MM.1S (cell line): ENCODE measurements at places on chromosomes 1 and 21.
A peak's percentile ranks its signal among the peaks of the same experiment; 100 is the strongest.

- DNase-seq, result no peak
These were observed 14.7 kb upstream of the MFSD2A start for GRCh38 chr1:39940253-39940652.

DNA sequence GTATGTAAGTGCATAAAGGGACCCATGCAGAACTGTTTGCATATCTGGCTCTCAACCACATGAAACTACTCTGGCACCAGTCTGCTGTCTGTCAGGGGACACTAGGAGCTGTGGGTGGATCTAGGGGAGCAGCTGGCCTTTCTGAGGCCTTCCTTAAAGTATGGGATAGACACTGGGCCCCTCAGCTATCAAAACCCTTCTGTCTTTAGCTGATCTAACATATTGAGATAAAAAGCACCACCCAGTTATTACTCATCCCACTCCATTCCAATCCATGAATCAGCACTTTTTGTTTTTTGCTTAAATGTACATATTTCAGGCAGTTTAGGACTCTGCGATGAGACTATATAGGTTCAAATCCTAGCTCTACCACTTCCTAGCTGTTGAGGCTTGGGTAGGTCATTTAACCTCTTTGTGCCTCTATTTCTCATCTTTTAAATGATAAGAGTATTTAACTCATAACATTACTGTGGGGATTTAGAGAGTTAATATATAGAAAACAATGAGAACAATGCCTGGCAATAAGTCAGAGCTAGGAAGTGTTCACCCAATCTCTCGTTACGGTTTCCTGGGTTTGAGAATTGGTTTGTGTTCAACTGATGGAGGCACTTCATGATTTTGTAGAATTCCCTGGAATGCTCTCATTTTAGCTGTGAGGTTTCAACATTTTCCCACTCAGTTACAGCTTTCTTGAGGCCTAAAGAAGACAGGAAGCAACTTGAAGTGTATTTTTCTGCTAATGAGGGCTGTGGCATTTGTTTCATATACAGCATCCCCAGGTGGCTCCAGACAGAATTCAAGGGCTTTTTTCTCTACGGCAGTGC lies 68.9 kb downstream of the LRIG2 start:
- DNase-seq, result peak; percentile 13

- no peak for DNase-seq
These were observed 351.0 kb upstream of the VAMP3 start for GRCh38 chr1:7420098-7420445.

DNA sequence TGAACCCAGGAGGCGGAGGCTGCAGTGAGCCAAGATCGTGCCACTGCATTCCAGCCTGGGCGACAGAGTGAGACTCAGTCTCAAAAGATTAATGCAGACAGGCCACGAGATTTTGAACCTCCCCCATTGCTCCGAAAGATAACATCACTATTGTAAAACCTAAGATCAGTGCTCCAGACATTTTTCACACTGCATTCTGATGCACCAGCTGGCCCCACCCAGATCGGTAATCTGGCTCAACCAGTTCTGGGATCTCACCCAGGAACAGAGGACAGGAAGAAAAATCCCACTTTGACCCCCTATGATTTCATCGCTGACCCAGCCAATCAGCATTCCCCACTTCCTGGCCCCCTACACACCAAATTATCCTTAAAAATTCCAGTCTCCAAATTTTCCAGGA lies 10.7 kb upstream of the CSRP1 start:
- DNase-seq, result no peak

DNA sequence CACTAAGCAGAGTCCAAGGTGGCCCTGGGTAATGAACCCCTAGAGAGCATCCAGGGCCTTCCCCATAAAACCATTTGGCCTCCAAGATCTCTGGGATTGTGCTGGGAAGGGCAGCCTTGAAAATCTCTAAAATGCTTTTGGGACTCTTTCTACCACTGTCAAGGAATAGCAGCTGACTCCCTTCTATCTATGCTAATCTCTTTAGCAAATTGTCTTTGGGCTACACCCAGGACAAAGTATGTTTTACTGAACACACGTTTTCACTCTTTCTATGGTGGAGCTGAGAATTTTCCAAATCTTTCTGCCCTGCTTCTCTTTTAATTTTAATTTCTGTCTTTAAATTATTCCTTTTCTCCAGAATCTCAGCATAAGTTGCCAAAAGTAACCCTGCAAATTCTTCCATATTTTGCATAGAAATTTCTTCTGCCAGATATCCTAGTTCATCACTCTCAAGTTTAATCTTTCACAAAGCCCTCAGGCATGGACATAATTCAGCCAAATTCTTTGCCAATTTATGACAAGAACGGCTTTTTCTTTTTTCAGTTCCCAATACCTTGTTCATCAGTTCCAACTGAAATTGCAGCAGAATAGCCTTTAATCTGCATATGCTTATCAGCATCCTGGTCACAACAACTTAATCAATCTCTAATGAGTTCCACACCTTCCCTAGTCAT lies 687.0 kb upstream of the ADGRL4 start:
- no peak for DNase-seq

GRCh38 chr1:2240270-2241156 lies 12.4 kb downstream of the SKI start:
- DNase-seq, result no peak

DNA sequence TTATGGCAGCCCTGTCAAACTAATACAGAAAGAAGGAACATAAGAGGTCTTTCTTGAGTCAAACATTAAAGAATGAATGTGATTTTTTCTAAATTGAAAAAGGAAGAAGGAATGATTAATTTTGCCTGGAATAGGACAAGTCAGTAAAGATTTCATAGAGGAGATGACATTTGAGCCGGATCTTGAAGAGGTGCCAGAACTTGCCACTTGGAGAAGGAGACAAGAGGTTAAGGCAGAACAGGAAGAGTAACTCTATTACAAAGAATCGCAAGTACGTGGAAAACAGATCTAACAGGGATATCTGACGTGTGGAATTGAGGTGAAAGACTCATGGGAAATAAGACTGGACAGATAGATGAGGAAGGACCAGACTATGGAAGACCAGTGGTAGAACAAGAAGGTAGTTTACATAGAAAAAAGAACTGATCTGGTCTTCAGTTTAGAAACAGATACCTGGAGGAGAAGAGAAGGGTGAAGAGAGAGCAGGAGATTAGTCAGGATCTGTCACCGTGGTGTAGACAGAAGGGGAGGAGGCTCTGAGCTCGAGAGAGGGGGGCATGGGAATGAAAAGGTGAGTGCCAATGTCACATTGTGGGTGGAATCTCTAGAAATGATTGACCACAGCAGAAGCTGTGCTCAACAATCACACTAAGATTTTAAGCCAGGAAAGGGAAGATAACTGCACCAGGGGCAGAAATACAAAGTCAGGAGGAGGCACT lies 32.5 kb downstream of the RHOU start:
- DNase-seq, result no peak

DNA sequence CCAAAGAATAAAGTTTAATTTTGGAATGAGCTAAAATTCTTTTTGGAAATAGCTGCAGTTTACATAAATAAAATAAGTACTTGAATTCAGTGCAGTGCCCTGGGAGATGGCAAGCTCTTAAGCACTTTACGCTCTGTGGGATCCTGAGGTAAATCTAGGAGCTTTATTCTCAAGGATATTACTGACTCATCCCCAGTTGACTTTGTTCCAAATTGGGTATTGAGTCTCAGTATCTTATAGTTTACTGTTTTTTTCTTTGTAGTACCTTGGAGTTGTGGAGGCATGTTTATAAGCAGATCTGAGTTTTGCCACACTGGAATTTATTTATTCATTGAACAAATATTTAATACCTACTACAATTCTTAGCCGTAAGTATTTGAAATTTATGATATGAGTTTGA lies 27.4 kb upstream of the HRNR start:
- DNase-seq, result no peak

DNA sequence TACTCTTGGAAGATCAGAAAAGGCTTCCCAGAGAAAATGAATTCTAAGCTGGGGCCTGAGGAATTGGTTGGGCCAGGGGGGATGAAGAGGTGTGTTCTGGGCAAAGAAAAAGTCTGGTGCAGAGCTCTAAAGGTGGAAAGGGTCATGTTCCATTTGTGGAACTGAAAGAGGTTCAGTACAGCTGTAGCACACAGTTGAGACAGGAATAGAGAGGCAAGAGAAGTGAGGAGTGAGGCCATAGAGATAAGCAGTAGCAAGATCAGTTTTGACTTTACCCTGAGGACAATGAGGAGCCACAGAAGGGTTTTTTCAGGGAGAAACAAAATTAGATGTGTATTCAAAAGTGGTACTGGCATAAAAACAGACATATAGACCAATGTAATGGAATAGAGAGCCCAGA lies 30.3 kb upstream of the MUTYH start:
- DNase-seq, result peak; percentile 39

DNA sequence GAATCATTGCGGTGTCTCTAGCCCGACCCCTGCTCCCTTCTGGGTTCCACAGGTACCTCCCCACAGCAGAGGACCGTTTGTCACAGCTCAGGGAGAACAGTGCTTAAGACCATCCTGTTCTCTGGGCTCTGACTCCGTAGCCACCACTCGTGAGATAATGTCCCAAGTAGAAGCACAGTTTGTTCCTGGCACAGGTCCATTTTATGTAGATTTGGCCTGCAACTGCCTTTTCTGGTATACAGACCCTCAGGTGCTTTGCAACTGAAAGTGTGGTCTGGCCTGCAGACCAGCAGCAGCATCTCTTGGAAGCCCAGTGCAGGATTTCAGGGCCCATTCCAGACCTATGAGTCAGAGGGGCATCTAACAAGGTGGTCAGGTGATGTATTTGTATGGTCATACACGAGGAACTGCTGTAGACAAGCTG lies 28.4 kb upstream of the TMEM125 start:
- DNase-seq, result no peak

DNA sequence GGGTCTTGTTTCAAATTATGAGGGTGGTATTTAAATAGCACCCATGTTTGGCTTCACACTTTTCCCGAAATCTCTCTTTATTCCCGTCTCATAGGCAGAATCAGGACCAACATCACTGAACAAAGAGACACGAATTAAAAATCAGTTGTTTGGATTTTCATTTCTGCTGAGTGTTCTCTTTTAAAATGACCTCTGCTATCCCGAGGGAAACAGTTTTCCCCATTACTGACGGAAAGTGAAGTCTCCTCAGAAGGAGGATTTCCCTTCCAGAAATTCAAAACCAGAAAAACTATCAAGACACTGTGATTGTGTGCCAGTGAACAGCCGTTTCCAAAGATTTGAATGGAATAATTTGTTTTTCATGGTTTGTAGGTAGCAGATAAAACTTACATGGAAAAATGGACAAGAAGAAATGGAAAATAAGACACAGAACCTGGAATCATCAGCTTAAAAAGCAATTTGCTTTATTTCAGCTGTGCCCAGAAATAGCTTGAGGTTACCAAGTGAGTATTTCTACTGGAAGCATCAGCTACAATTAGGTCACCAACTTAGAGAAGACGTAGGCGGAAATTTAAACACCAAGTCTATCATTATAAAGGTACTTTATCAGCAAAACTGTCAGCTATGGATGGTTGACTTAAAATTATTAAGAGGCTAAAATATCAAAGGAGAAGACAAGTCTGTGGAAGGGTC lies 68.5 kb downstream of the RUNX1 start:
- no peak for DNase-seq

- DNase-seq, result no peak
These were observed 41.7 kb upstream of the ANGPTL1 start for GRCh38 chr1:178912597-178912996.

DNA sequence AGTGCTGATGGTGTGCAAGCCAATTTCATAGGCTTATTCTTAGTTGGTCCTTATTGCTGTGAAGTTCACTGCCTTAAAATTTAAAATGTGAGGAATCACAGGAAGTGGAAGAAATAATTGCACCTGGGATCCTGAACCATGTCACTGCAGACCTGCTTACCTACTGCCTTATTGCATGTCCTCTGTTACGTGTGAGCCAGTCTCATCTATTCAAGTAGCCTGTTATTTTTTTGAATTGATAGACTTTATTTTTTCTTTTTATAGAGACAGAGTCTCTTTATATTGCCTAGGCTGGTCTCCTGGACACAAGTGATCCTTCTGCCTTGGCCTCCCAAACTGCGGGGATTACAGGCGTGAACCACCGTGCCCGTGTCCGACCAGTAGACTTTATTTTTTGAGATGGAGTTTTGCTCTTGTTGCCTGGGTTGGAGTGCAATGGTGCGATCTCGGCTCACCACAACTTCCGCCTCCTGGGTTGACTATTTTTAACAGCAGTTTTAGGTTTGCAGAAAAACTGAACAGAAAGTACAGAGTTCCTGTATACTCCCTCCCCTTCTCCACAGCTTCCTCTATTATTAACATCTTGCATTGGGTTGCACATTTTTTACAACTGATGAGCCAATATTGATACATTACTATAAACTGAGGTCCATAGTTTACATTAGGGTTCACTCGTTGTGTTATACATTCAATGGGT lies 14.0 kb upstream of the DISC1 start:
- peak; percentile 86 for DNase-seq

DNA sequence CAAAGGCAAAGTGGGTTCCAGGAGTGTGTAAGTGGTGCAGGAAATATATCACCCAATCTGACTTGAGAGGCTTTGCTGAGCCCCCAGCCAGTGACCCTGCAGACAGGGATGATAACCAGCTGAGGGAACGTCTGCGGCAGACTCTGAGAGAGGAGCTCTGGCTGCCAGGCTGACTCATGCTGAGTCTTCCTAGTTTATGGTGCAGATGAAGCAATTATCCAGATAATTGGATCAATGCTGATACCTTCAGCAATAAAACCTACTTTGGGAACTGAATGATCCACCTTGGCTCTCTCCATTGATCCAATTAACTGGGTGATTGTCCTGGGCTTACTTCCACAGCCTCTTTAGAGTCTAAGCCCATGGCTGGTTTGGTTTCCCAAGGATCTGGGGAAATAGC lies 7.3 kb downstream of the C8B start:
- no peak for DNase-seq

- no peak for DNase-seq
These were observed 379 bp downstream of the RER1 start for GRCh38 chr1:2391931-2392509.

- DNase-seq, result no peak
These were observed 111.5 kb downstream of the CCDC185 start for GRCh38 chr1:223504741-223505140.

DNA sequence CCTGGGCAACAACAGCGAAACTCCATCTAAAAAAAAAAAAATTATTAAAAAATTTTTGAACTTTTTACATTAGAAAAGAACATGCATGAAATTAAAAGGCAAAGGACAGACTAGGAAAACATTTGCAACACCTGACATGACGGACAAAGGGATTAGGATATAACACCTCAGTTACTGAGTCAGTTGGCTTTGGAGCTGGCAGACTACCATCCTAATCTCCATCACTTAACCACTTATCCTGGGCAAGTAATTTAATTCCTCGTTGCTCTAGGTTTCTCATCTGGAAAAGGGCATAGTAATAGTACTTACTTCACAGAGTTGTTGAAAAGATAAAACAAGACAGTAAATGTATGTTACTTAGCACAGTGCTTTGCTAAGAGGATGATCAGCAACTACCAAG lies 11.9 kb downstream of the HECTD3 start:
- no peak for DNase-seq

- DNase-seq, result no peak
These were observed 107.4 kb downstream of the LMX1A start for GRCh38 chr1:165248969-165249571.

GRCh38 chr1:32755098-32755809 lies 52.7 kb upstream of the SYNC start:
- DNase-seq, result no peak
